ENCODE measurements at places on chromosomes 1 and 21.

DNA sequence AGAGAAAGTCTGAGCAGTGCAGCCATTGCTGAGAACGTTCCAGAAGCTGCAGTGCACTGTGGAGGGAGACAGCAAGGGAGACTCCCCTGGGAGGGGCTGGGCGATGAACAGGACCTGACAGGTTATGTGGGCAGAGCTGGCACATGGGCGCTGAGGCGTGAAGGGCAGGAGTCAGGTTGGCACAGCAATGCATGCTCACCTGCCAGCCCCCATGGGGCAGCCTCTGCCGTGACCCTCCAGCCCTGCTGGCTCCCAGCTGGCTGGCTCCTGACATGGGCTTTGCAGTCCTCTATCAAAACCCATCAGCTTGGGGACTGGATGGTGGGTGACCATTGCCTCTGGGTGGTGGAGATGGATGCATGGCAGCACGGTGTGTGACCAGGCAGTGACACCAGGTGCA, 300.3 kb downstream of the CAMTA1 start:
- no peak for DNase-seq

DNA sequence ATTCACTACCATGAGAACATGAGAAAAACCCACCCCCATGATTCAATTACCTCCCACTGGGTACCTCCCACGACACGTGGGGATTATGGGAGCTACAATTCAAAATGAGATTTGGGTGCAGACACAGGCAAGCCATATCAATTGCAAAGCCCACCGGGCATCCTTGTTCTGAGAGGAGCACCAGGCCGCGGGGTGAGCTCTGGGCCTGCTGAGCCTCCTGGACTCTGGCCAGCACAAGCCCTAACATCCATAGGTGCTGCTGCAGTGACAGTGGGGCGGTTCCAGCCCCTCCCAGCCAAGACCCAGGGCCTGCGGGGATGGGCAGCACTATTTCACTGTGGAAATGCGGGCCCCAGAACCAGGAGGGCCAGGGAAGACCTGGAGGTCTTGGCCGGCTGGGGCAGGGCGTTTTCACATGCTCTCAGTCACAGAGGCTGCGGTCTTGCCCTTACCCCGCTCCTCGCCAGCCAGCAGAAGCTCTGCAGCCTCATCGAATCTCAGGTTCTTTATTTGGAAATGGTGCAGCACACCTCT, 103.8 kb downstream of the PCBP3 start:
- no peak for DNase-seq

DNA sequence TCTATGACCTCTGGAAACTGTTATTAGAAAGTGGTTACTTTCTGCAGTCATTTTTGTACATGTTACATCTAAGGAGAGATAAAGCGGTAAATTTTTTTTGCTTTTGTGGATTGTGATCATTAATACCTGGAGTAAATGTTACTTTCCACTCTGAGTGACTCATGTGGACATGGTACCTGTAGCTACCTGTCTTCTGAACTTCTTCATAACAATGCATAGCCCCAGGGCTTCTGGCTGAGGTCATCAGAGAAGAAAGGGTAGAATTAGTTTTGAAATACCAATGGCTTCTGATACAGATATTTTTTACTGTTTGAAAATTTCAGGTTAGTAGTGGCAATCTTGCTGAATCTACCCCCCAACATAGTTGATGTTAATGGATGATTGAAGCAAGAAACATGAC, 489.3 kb downstream of the RWDD3 start:
- DNase-seq, result no peak

GRCh38 chr1:90488451-90488850, 228.7 kb downstream of the BARHL2 start:
- DNase-seq, result peak; percentile 84

DNA sequence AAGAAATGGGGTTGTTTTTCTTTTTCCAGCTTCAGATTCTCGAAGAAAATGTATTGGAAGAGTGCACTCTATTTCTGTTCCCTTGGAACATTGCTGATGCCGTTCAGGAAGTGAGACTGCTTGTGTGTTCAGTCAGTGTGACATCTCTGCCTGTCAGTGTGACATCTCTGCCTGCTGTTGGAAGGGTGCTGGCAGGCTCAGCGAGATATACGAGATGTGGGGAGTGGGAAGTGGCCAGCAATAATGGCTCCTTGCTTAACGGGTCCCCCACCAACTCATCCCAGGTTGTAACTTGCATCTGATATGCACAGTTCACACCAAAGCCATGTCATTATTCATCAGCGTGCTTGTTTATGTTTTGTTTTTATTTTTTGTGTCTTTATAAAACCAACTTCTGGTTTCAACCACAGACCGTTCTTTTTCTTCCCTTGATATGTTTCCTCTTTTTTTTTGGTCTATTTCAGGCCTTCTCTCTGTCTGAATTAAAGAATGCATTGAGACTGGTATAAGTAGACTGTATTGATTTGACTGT, 145.4 kb downstream of the GALNT2 start:
- no peak for DNase-seq

DNA sequence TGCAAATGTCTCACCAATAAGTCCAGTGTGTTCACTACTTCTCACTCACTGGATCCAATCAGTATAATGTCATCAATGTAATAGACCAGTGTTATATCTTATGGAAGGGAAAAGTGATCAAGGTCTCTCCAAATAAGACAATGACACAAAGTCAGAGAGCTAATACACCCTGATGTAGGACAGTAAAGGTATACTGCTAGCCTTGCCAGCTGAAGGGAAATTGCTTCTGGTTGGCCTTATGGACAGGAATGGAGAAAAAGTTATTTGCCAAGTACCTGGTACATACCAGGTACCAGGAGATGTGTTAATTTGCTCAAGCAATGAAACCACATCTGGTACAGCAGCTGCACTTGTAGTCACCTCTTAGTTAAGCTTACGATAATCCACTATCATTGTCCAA, 141.0 kb downstream of the LTN1 start:
- DNase-seq, result no peak

DNA sequence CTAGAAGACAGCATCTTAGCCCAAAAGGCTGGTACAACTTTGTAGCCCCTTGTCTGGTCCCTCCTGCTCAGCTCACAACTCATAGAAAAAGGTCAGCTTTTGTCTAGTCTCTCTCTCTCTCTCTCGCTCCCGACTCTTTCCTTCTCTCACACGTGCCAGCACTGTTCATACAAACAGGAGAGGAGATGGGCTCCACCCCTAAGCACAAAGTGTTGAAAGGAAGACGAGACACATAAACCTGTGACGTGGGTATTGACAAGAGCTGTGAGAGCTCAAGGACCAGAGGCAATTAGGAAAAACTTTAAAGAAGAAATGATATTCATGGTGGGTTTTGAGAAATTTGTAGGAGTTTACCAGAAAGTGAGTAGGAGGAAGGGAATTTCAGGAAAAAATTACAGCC, 23.6 kb upstream of the KCNC4 start:
- no peak for DNase-seq

DNA sequence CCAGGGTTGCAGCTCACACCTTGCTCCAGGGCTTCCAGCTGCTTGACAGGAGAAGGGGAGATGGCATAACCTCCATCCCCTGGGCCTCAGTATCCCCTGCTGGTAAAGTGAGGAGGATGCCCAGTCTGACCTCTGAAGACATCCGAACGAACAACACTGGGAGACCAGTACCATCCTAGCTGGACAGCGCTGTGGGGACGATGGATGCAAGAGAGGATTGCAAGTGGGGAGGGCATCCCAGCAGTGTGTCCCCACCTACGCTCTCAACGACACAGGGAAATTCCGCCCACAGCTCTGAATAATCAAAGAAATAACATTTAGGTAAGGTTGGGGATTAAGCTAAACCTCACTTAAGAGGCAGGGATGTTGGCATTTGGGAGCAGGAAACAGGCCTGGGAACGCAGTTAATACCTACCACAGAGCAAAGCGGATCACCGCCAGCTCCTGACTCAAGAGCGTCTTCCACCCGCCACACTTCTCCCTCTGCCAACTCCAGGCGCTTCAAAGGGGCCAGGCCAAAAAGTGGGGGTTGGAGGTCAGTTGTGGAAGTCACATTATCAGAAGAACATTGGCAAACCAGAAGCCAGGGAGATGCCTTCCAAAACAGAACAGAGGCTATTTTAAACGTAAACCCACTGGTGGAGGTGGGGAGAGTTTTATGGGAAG, 47.6 kb downstream of the SSBP3 start:
- no peak for DNase-seq

DNA sequence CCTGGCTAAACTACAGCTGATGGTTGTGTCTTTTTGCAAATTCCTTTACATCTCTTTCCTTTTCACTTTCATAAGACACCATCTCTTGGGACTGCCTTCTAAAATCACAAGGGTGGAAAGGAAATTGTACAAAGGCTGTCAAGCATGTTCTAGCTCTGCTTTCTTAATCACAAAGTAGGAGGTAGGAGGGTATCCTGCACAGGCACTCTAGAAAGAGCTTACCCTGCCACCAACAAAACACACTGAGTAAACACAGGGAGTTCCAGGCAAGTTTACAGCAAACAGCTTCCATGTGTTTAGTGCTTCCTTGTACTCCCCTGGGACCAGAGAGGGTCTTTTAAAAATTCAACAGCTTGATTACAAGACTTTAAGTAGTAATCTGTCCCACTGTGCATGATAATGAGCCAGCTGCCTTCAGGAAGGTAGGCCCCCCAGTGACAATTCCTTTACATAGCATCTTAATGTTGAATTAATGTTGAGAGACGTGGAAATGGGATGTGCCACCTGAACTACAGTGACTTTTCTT, 2.4 kb downstream of the PLPP3 start:
- DNase-seq, result peak; percentile 22

All from HS-5 (cell line).